ENCODE measurements at places on chromosomes 5 and 9.

- no peak for DNase-seq
These were observed 169.1 kb downstream of the DMRT2 start for GRCh38 chr9:1219284-1219683.

GRCh38 chr9:112380102-112380824, at the start of gene HSDL2:
Gene HSDL2, plus strand, starts transcription at chr9:112380108. Its CDS starts 56 bp downstream, at chr9:112380164.
- DNase-seq, result peak; percentile 27

DNA sequence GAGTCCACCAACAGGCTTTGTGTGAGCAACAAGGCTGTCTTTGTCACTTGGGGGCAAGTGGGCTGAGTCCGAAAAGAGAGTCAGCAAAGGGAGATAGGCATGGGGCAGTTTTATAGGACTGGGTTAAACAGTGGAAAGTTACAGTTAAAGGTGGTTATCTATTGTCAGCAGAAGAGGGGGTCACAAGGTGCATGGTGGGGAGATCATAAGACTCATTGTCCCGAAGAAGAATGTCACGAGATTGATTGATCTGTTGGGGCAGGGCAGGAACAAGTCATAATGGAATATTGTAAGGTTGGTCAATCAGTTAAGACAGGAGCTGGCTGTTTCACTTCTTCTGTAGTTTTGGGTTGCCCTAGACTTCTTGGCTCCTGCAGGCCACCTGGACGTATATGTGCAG, 7.6 kb upstream of the HMGCS1 start:
- no peak for DNase-seq

DNA sequence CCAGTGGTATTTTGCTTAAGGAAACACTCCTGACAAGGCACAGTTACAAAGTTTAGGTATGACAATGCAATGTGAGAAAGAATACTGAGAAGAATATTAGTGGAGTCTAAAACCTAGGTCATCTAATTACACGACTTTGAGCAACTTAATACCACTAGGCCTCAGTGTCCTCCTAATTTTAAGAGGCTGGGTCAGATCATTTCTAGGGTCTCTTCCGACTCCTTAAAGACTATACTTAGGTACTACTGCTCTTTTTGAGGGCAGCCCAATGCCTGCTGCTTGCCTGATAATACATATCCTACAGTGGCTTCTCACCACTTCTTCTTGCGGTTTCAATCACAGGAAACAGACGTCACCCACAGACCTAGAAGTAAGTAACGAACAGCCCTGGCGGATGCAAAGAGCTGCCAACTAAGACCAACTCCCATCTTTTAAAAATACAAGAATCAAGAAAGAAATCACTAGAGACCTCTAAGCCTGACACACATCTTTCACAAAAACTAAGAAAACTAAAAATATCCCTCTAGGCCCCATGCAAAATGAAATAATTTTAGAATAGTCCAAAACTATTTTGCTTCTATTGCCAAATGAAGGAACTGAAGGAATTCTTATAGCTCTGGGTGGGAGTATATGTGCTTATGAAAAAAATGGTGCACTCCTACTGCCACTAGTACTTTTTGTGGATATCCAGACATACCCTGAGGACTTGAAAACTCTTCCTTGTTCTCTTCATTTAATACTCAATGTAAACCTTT, 13.1 kb downstream of the DIAPH1 start:
- DNase-seq, result no peak

DNA sequence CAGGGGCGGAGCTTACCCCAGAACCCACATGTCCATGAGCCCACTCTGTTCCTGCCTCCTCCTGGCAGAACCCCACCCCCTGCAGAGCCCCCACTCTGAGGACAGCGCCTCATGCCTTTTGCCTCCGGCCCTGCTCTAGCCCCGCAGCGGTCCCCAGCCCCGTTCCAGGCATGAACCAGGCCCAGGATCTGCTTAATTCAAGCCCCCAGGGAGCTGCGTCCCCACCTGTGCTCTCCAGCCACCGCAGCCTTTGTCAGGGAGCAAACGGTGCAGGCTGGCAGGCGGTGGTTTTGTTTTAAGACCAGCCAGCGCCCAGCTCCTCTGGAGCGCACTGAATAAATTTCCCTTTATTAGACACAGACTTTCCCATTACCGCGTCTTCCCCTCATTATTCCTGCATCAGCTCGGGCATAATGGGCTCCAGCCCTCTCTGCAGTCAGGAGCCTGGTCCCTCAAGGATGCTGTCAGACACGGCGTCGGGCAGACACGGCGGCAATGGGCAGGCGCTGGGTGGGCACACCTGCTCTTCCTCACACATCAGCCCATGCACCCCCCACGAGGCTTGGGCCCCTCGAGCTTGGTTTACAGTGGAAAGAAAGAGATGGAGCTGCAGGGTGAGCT, 137.6 kb downstream of the OLFM1 start:
- DNase-seq, result no peak

DNA sequence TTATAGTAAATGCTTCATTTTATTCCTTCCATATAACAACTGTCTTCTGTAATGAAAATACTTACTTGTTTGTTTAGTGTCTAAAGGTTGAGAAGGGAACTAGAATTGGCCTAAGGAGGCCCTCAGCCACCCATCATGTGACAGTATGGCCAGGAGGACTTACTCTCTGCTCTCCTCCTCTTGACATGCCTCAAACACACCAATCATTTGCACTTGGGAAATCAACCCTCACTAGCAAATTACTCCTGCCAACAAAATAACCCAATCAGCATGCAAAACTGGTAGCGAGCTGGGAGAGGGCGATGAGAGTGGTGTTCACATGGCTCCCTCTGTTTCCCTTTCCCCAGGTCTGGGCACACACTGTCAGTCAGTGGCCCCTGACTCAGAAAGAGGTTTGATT, 58.6 kb upstream of the MEF2C start:
- DNase-seq, result no peak

GRCh38 chr5:77893225-77893860, 117.2 kb upstream of the TBCA start:
- peak; percentile 69 for DNase-seq

- no peak for DNase-seq
These were observed 94.9 kb downstream of the HTR4 start for GRCh38 chr5:148559461-148559860.

GRCh38 chr5:160133071-160133917, 14.0 kb upstream of the PWWP2A start:
- no peak for DNase-seq

DNA sequence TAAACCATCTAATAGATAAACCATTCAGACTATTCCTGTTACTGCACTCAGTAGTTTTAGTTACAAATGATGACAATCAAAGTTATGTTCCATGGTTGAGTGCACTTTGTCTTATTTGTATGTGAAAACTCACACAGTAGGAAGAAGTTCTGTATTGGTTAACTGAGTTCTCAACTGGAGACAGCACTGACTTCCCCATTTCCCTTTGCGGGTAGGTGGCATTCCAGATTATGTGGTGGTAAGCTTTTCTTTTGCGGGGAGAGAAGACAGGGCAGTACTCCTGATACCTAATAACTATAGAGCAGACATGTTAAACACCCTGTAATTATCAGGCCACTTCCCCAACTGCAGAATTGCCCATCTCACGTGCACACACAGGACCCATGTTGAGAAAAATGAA, 24.4 kb downstream of the TARS1 start:
- DNase-seq, result no peak

DNA sequence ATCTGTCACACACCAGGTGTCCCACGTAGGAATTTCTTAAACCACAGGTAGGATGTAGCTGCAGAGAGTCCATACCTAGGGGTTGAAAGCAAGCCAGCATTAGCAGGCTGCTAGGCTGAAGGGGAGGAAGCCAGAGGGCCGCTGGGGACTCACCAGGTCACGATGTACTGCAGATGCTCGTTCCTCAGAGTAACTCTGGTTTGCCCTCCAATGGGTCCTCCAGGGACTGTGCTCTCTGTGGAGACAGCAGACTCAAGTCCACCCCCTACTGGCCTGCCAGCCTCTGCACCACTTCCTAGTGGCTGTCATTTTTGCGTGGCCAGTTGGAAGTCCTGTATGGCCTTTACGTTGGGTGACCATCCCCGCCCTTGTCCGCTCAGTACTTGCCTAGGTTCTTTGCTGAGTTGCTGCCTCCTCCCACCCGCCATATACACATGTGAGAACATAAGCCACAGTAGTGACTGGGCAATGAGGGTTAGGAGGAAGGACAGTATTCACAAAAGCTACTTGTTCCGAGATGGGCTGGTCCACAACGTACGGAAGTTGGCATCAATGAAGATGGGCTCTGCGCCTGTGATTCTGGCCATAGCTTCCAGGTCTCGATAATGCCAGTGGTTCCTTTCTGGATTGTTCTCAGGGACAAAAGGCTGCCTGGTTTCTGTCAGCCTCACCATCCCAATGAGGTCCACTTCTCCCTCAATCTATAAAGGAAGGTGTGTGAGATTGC, 4.1 kb downstream of the RPL7A start:
- no peak for DNase-seq

All from HS-27A (cell line).